ENCODE measurements at places on chromosomes 1 and 21. TPM values are rescaled to one million over a fixed set of nuclear protein-coding genes. Genes with fewer than 3 reads are reported as not detected.

DNA sequence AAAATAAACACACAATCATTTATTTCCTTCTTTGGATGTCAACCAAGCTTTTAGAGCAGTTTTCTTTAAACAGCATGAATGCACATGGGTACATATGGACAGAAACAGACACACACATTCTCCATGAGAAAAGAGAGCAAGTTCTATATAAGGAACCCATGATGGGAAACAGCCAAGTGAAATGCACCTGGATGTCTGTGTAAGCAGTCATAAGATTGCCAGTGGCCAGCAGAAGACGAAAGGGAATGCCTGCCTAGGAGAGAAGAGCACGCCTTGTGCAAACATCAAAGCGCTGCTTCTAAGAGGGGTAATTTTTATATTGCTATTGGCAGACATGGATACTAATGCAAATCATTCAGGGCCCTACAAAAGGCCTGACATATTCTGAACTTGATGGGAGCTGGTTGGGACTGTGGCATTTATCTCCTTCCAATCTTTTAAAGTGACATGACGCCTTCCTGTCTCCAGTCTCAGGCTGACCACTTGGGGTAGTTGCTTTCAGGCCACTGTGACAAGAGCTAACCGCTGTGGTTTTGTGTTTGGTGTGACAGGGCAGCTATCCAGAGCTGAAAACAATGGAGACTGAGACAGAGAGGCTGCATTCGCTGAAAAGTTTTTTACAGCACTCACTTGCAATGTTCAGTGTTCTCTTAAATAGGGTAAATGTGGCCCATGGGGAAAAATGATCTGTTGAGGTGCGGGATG lies 75.0 kb upstream of the DPT start:
- DNase-seq: no peak

- DNase-seq: no peak
Measured at GRCh38 chr1:115301438-115302020, 36.5 kb downstream of the NGF start.

DNA sequence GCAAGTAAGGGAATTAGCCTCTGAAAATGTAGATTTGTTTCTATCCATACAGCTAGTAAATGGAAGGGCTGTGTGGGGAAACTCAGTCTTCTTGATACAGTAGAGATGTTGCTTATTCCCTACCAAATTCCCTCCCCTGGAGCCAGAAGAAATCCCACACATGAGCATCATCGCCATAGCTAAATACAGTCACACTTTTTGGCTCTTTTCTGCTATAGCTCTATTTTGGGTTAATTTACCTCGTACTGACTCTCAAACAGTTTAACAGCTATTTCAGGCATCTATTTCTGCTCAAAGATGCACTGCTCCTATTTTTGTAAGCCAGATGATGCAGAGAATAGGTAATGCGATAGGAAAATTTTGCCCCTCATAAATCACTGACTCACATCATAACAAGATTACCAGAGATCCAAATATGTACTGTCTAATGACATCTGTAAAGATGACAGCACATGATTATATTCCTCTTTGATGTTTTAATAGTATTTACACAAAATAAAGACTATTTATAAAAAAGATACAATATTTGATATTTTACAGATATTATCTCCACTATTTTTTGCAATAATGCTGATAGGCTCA lies 58.6 kb downstream of the XCL1 start:
- DNase-seq: no peak

DNA sequence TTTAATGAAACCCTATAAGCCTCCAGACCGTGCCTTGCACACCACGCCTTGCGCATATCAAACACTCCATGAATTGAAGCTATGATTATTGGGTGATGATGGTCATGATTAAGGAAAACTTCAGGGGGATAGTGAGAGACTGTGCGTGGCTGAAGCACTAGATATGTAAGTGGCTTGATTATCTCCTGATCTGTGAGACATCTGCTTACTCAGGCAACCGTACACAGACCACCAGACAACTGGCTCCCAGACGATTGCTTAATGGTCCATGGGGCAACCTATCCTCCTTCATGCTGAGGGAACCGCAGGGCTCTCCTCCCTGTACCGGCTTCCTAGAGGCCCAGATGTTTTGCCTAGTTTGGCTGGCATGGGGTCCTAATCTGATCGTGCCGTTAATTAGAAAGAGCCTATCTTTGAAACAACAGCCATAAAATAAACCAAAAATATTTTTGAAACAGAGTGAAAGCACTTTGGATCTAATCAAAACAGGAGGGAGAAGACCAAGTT lies 51.6 kb downstream of the IRF2BP2 start:
- no peak for DNase-seq

The SPRR1B gene
- total RNA-seq: not detected

The DAP3 gene
- total RNA-seq: 38.0 TPM
